ENCODE measurements at places on chromosomes 2 and 18. TPM values are rescaled to one million over a fixed set of nuclear protein-coding genes. Genes with fewer than 3 reads are reported as not detected.

DNA sequence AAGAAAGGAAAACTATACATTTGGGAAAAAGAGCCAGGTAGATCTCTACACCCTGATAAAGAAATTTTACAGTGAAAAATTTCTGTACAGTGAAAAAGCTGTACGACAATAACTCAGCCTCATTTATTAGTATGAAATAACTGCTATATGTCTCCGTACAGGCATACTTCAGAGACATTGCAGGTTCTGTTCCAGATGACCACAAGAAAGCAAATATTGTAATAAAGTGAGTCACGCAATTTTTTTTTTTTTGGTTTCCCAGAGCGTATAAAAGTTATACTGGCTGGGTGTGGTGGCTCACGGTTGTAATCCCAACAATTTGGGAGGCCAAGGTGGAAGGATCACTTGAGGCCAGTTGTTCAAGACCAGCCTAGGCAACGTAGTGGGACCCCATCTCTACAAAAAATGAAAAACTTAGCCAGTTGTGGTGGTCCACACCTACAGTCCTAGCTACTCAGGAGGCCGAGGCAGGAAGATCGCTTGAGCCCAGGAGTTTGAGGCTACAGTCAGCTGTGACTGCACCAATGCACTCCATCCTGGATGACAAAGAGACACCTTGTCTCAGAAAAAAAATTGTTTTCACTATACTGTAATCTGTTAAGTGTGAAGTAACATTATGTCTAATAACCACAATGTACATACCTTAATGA lies 28.2 kb upstream of the AMMECR1L start:
- H3K27ac ChIP-seq, result no peak overlapping the region
- no peaks in the 10 kb centered on the region for H3K4me1 ChIP-seq
- H3K27me3 ChIP-seq, result no peaks in the 10 kb centered on the region
- DNase-seq, result no peak

DNA sequence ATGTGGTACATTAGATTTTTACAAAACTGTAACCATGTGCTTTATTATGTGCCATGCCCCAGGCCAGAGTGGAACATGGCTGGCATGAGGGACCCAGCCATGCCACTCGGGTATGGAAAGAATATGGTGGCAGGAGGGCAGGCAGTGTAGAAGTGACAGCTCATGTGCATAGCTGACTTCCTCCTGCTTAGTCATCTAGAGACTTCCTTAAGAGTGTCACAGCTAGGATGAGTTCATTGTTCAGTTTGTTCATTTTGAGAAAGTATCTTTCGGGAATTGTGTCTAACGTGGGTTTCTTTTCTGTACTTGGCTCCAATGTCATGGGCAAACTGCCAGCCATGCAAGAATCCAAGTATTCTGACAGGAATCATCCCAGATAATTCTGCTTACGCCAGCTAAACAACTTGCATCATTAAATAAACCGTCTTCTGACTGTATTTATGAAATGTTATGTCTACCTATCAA lies 94.3 kb upstream of the ITGB6 start:
- no peak overlapping the region for H3K4me3 ChIP-seq
- no peak overlapping the region for H3K27ac ChIP-seq
- DNase-seq, result peak; percentile 86
- H3K27me3 ChIP-seq, result no peaks in the 10 kb centered on the region

DNA sequence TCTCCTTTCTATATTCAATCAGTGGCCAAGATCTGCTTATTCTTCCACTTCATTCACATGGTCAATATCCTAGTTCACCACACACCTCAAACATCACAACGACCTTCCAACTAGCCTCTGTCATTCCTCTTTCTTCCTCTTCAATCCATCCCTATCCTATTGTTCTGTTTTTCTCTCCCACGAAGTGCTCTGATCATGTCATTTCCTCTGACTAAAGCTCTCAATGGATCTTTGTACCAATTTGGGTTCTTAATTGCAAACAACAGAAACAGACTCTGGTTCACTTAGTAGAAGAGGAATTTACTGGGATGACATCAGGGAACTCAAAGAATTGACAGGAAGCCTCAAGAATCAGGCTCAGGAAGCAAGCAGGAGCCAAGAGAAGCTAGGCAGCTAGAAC lies 23.5 kb downstream of the WNT10A start:
- H3K4me3 ChIP-seq, result no peak overlapping the region
- no peak overlapping the region for H3K27ac ChIP-seq
- no peak for DNase-seq
- no peaks in the 10 kb centered on the region for H3K36me3 ChIP-seq
- H3K27me3 ChIP-seq, result no peaks in the 10 kb centered on the region
- no peaks in the 10 kb centered on the region for H3K4me1 ChIP-seq

GRCh38 chr2:104826016-104826415 lies 27.9 kb upstream of the POU3F3 start:
- no peak for DNase-seq
- no peak overlapping the region for H3K4me3 ChIP-seq
- H3K27ac ChIP-seq, result no peak overlapping the region
- no peaks in the 10 kb centered on the region for H3K36me3 ChIP-seq

GRCh38 chr18:37272226-37272625 lies 293.4 kb downstream of the CELF4 start:
- H3K36me3 ChIP-seq, result no peaks in the 10 kb centered on the region
- H3K27ac ChIP-seq, result no peak overlapping the region
- no peak overlapping the region for H3K4me3 ChIP-seq

Gene TSPYL6
- total RNA-seq, result 0.10 TPM

GRCh38 chr2:98091738-98092137 lies 4.8 kb downstream of the VWA3B start:
- H3K4me1 ChIP-seq, result peaks cover 6% of the 10 kb centered on the region
- no peaks in the 10 kb centered on the region for H3K36me3 ChIP-seq
- H3K27me3 ChIP-seq, result no peaks in the 10 kb centered on the region

Gene PARD6G
- 14.9 TPM for total RNA-seq

Gene RND3
- 3.6 TPM for total RNA-seq

Gene NT5C1B
- not detected for total RNA-seq

GRCh38 chr2:75007061-75007460 lies 48.6 kb downstream of the POLE4 start:
- no peak overlapping the region for H3K27ac ChIP-seq
- no peaks in the 10 kb centered on the region for H3K27me3 ChIP-seq
- H3K36me3 ChIP-seq, result no peaks in the 10 kb centered on the region
- no peaks in the 10 kb centered on the region for H3K4me1 ChIP-seq

Gene XDH
- total RNA-seq, result not detected

DNA sequence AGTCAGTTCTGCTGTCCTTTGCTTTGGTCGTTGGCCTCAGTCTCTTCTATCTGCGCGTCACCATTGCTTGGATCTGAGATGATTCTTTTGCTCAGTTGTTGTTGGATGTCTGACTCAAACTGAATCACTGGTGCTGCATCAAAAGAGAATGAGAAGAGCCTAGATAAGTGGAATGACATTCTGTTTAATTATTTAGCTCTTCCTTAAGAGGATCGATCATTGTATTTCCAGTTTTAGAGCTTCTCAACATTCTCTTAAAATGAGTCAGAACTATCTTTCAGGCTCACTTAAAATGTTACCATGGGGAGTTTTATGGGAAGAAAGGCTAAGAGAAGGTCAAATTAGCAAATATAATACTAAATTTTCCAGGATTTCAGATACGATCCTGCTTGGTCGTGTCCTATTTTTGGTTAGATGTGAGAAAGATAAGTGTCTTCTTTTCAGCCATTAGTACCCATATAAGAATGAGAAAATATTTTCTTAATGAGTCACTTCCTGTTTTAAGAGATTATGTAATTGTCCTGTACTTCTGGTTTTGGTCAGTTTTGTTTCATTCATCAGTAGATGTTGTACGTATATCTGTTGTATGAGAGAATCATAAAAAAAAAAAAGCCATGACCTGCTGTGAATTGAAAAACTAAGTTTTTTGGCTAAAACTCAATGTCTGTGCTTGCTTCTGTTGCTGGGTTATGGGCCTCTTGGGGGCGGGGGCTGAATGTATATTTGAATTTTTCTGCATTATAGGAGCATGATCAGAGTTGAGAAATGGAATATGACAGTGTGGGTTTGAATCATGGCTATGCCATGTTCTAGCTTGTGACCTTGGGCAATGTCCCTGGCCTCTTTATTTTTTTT lies 31.6 kb upstream of the CASP10 start:
- H3K36me3 ChIP-seq, result no peaks in the 10 kb centered on the region
- H3K4me1 ChIP-seq, result peaks cover 2% of the 10 kb centered on the region
- H3K27ac ChIP-seq, result no peak overlapping the region

DNA sequence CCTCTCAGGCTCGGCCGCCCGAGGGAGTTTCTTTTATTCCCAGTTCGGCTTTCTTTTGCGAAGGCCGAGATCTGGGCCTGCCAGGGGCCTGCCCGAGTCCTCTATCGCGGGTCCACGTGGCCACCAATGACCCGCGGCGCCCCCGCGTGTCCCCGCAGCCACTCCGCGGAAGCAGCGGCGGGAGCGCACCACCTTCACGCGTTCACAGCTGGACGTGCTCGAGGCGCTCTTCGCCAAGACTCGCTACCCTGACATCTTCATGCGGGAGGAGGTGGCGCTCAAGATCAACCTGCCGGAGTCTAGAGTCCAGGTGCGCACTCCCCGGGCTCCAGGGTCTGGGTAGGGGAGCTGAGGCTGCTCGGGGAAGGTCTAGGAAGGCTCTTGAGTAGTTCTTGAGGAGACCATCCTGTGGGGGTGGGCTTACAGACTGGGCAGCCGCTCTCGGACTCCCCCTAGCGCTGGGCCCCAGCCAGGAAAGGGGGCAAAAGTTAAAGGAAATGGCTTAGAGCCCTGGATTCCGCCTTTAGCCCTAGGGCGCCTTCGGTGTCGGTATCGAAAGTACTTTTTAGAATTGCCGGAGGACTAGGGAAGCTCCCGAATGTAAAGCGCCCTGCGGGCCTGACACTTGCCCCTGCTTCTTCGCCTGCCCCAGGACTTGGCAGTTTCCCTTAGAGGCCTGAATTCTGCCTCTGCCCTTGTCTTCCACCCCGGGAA lies 3.4 kb downstream of the OTX1 start:
- H3K27ac ChIP-seq, result no peak overlapping the region
- no peak for DNase-seq
- no peak overlapping the region for H3K4me3 ChIP-seq
- peaks cover 11% of the 10 kb centered on the region for H3K4me1 ChIP-seq
- H3K36me3 ChIP-seq, result no peaks in the 10 kb centered on the region
- peaks cover 4% of the 10 kb centered on the region for H3K27me3 ChIP-seq

- no peaks in the 10 kb centered on the region for H3K4me1 ChIP-seq
- no peak overlapping the region for H3K27ac ChIP-seq
- H3K4me3 ChIP-seq, result no peak overlapping the region
These were observed 153.4 kb upstream of the SKOR2 start for GRCh38 chr18:47404845-47405244.

DNA sequence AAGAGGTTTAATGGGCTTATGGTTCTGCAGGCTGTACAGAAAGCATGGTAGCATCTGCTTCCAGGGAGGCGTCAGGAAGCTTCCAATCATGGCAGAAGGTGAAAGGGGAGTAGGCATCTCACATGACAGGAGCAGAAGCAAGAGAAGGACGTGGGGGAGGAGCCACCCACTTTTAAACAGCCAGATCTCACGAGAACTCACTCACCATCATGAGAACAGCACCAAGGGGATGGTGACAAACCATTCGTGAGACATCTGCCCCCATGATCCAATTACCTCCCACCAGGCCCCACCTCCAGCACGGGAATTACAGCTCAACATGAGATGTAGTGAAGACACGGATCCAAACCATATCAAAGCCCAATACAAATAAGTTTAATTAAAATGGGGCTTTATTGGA lies 113.8 kb downstream of the ATL2 start:
- DNase-seq, result no peak
- no peak overlapping the region for H3K4me3 ChIP-seq
- no peaks in the 10 kb centered on the region for H3K36me3 ChIP-seq
- H3K27me3 ChIP-seq, result no peaks in the 10 kb centered on the region

Gene PDE1A
- total RNA-seq, result 10.4 TPM

- no peaks in the 10 kb centered on the region for H3K36me3 ChIP-seq
- no peaks in the 10 kb centered on the region for H3K4me1 ChIP-seq
- H3K27me3 ChIP-seq, result no peaks in the 10 kb centered on the region
- H3K4me3 ChIP-seq, result no peak overlapping the region
These were observed 42.3 kb upstream of the LPIN2 start for GRCh38 chr18:3055186-3055728.

- H3K27ac ChIP-seq, result no peak overlapping the region
- H3K4me3 ChIP-seq, result no peak overlapping the region
- no peaks in the 10 kb centered on the region for H3K4me1 ChIP-seq
- no peaks in the 10 kb centered on the region for H3K27me3 ChIP-seq
These were observed 247.0 kb downstream of the KCNH7 start for GRCh38 chr2:162591403-162592083.

DNA sequence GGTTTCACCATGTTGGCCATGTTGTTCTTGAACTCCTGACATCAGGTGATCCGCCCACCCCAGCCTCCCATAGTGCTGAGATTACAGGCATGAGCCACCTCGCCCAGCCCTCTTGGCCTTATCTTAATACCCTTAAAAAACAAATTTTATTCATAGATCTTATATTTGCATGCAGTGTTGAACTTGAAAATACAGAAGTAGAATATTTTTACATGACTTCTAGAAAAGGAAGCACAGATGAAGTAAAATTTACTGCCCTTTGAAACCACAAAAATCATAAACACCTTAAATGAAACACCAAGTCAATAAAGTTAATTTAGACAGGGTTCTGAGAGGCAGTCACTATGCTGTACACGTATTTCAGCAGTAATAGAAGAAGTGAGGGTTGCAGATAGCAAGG lies 145.7 kb downstream of the CERS6 start:
- H3K36me3 ChIP-seq, result no peaks in the 10 kb centered on the region
- no peak overlapping the region for H3K27ac ChIP-seq
- no peak for DNase-seq
- H3K4me1 ChIP-seq, result no peaks in the 10 kb centered on the region
- H3K27me3 ChIP-seq, result no peaks in the 10 kb centered on the region
- no peak overlapping the region for H3K4me3 ChIP-seq

Gene ERLEC1
- total RNA-seq, result 40.3 TPM

Gene MAP3K19
- total RNA-seq, result 1.3 TPM

DNA sequence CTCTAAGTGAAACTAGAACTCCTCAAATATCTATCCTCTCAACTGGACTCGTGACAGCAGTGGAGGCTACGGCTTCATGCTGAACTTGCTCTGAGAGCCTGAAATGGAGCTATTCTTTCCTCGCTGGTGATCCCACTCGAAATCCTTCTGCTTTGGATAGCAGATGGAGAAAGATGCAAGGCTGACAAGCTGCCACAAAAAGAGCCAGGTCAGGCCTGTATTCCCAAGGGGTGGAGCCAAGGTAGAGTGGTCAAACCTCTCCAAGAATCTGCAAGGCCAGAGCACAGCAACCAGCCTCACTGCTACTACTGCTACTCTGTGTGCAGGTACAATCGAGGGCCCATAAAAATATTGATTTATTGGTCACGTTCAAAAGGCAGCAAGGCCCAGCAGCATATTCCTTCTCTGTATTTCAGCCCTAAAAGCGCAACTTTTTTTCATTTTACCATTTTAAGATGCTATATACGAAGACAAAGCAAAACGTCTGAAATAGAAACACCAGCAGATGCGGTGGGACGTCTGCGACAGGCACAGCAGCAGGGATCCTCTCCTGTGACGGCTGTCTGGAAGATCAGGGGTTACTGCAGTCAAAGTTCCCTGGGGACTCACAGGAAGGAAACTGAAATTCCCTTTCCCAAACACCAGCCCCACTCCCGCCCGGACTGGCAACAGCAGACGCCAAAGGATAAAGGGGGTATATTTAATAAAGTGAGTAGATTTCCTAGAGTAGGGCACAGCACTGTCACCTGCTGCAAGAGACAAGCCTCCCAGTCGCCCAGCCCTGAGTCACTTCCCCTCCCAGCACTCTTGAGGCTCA lies 2.4 kb downstream of the SPRED2 start:
- H3K4me1 ChIP-seq, result peaks cover 4% of the 10 kb centered on the region
- no peaks in the 10 kb centered on the region for H3K27me3 ChIP-seq
- peak overlapping the region; percentile 93 for H3K4me3 ChIP-seq
- H3K27ac ChIP-seq, result no peak overlapping the region
- no peak for DNase-seq

Gene ABCG5
- 0.10 TPM for total RNA-seq

GRCh38 chr2:8334866-8335325 lies 347.0 kb upstream of the ID2 start:
- H3K27ac ChIP-seq, result no peak overlapping the region
- H3K4me3 ChIP-seq, result no peak overlapping the region
- no peak for DNase-seq
- no peaks in the 10 kb centered on the region for H3K27me3 ChIP-seq
- no peaks in the 10 kb centered on the region for H3K4me1 ChIP-seq
- no peaks in the 10 kb centered on the region for H3K36me3 ChIP-seq
